ENCODE measurements at places on chromosomes 6 and 20.
A peak's percentile ranks its signal among the peaks of the same experiment; 100 is the strongest.

DNA sequence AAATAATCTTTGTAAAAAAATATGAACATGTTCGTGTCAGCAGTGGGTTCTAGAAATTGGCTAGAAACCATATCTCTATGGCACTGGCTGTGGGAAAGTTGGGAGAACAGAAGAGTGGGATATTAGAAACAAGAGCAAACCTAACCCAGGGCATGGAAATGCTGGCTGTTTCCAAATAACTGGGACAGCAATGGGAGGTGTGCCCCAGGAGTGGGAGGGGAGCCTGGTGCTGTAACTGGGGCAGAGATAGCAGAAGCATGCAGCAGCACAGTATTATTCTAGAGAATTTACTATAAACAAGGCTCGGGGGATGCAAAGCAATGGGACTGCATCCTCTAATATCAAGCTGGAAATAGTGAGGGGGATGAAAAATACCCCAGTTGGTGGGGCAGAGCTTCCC, 175.0 kb downstream of the KIF6 start:
- no peak for DNase-seq

GRCh38 chr6:100892116-100892515, 11.0 kb upstream of the ASCC3 start:
- no peak for DNase-seq

- no peak for DNase-seq
Observed at GRCh38 chr20:13756551-13756950, 28.2 kb downstream of the ESF1 start.

DNA sequence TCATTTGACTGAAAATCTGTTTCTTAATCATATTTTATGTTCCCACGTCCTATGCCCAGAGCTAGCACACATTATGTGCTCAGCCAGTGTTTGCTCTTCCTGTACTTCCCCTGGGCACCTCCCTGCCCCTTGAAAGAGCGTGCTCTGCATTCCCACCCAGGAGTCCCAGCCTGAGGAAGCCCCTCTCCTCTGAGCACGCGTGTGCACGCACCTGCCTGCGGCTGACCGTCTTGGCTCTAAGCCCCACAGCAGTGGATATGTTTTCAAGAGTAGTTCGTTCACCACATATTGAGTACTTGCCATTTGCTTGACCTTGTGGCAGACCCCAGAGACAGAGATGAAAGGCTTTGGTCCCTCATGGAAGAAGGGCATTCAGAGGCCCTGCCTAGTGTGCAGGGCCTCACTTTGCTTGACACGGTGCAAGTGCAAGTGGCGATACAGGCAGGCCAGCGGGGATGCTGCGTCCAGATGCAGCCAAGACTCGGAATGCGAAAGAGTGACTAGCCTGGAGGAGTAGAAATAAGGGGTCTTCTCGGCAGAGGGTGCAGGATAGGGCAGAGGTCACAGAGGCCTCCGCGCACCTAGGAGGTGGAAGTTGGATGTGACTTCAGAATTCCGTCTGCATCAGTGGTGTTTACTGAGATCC, 14.1 kb downstream of the SYNDIG1 start:
- no peak for DNase-seq

DNA sequence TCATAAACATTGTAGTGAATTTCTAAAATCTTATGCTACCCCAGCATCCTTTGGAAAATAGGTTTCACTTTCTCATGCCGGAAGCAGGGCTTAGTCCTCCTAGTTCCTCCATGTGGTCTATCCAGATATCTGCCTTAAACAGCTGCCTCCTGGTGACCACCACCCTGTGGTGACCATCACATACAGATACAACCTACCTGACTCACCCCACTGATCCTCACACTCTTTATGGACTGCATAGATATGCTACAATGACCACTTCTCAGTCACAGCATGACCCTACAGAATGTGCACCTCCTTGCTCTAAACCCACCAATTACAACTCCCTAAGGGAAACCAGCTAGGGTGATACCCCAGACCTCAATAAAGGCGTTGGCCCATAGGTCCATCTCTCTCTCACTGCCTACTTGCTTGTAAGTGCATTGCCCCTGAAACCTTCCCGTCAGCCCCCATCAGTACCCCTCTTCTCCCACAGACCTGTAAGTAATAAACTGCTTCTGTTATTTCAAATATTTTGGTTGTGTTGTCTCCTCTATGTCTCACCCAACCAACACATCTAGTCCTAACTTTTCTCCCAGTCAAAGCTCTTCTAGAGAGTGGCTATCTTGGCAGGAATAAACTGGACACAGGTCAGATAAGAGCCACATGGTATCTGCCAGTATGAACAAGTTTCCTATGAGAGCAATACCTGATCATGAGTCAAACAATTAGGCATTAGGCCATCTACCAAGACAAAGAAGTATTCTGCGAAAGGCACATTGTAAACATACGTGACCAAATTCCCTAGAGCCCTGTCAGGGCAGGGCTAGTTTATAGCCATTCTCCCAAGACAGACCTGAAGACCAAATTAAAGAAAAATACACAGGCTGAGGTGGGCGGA, 39.4 kb upstream of the PLEKHG1 start:
- DNase-seq = no peak

GRCh38 chr6:23272536-23272935, 703.2 kb downstream of the HDGFL1 start:
- DNase-seq = no peak

GRCh38 chr6:144217264-144217663, 66.9 kb downstream of the STX11 start:
- DNase-seq = peak; percentile 27

DNA sequence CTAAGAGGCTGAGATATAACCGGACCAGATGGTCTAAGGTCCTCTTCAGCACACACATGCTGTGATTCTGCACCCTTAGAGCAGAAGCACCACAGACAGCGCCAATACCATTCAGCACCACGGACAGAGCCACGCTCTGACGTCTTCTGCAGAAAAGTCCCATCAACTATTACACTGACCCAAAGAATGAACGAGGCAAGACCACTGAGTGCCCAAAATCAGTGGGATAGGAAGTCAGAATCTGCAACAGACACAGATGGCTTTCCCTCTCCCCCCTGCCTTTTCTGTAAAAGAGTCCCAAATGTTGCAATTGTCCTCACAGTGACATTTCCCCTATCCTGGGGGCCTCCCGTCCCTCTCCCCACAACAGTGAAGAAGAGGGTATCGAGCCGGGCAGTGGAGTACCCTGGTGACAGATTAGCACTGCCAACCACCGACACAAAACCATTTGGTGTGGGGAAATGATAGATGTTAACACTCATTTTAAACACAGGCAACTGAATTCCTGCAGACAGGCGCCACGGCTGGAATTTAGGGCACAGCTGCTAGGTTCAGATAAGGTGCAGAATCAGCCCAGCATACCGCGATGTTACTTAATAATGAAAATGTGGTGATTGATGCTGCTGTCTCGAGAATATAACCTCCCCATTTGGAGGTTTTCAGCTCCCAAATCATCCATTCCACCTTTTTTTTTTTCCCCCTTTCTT, 66.6 kb upstream of the CTNNBL1 start:
- peak; percentile 50 for DNase-seq

GRCh38 chr6:156949376-156949775, 172.2 kb downstream of the ARID1B start:
- peak; percentile 61 for DNase-seq

Measured in fibroblast of mammary gland (primary cell).